Mesendoderm (in vitro differentiated cells): ENCODE measurements at places on chromosomes 1 and 21.

DNA sequence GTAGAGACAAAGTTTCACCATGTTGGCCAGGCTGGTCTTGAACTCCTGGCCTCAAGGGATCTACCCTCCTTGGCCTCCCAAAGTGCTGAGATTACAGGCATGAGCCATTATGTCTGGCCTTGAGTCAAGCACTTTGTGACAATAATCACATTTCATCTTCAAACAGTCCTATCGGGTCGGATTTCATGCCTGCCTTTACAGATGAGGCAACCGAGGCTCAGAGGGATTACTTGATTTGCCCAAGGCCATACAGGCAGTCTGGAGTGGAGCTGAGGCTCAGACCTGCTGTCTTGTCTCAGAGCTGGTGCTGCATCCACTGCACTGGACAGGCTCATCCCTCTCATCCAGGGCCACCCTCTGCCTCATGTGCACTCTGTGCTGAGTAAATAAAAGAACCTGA lies 26.6 kb downstream of the FAM151A start:
- no peak for DNase-seq
- H3K27ac ChIP-seq = no peak overlapping the region
- no peak overlapping the region for H3K4me3 ChIP-seq
- no peaks in the 10 kb centered on the region for H3K27me3 ChIP-seq

GRCh38 chr1:161013131-161013487 lies 7.8 kb downstream of the F11R start:
- H3K36me3 ChIP-seq = no peaks in the 10 kb centered on the region
- no peak overlapping the region for H3K27ac ChIP-seq
- H3K4me1 ChIP-seq = peaks cover 12% of the 10 kb centered on the region

- peak; percentile 86 for DNase-seq
- H3K27me3 ChIP-seq = no peaks in the 10 kb centered on the region
These were observed 26.5 kb upstream of the ITLN1 start for GRCh38 chr1:160911441-160911840.

DNA sequence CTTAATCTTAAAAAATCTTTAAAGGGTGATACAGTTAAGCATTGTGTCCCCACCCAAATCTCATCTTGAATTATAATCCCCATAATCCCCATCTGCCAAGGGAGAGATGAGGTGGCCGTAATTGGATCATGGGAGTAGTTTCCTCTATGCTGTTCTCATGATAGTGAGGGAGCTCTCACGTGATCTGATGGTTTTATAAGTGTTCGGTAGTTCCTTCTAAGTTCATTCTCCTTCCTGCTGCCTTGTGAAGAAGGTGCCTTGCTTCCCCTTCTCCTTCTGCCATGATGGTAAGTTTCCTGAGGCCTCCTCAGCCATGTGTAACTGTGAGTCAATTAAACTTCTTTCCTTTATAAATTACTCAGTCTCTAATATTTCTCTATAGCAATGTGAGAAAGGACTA lies 10.7 kb downstream of the DHRS3 start:
- no peak overlapping the region for H3K27ac ChIP-seq
- DNase-seq = no peak
- H3K4me3 ChIP-seq = no peak overlapping the region
- H3K36me3 ChIP-seq = no peaks in the 10 kb centered on the region
- H3K4me1 ChIP-seq = no peaks in the 10 kb centered on the region

DNA sequence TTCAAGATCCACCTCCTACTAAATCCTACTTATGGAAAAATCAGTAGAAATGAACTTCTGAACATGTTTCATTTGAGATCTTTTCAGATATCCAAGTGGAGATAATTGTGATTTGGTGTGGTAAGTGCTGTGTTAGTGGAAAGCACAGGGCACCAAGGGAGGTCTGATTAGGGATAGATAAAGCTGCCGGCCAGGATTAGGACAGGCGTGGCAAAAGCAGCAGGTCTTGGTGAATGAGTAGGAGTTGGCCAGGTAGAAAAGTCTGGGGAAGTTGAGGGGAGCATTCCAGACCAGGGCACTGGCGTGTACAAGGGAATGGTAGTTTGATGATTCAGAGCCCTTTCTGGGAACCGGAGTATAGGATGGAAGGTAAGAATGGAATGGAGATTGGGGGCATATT lies 47.8 kb downstream of the AZIN2 start:
- no peaks in the 10 kb centered on the region for H3K36me3 ChIP-seq
- H3K4me1 ChIP-seq = no peaks in the 10 kb centered on the region
- no peak overlapping the region for H3K27ac ChIP-seq
- H3K4me3 ChIP-seq = no peak overlapping the region
- H3K27me3 ChIP-seq = no peaks in the 10 kb centered on the region

DNA sequence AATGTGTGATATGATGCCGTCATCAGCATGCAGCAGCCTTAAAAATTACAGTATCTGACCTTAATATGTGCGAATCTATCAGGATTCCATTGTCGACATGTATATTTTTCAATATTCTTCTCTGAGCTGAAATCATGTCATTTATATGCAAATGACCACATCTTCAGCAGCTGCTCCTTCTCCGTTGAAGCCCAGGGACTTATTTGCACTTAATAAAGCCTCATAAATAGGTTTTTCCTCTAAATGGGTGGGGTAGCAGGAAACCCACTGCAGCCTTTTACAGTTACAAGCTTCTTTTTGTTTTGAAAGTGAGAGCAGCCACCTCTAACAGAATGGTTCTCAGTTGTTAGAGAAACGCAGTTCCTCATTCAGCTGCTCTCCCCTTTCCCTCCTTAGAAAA lies 178.8 kb upstream of the ZNF644 start:
- no peaks in the 10 kb centered on the region for H3K27me3 ChIP-seq
- no peaks in the 10 kb centered on the region for H3K36me3 ChIP-seq
- no peak overlapping the region for H3K27ac ChIP-seq
- H3K4me1 ChIP-seq = no peaks in the 10 kb centered on the region
- H3K4me3 ChIP-seq = no peak overlapping the region

- no peaks in the 10 kb centered on the region for H3K27me3 ChIP-seq
- no peak overlapping the region for H3K27ac ChIP-seq
- H3K4me3 ChIP-seq = no peak overlapping the region
- no peak for DNase-seq
These were observed 45.8 kb downstream of the TENT5C start for GRCh38 chr1:117651616-117652015.

- no peak overlapping the region for H3K4me3 ChIP-seq
- H3K4me1 ChIP-seq = no peaks in the 10 kb centered on the region
- H3K36me3 ChIP-seq = no peaks in the 10 kb centered on the region
- DNase-seq = no peak
- H3K27ac ChIP-seq = no peak overlapping the region
These were observed 40.8 kb upstream of the LRRC3 start for GRCh38 chr21:44414291-44415072.

GRCh38 chr1:50742523-50742922 lies 217.5 kb downstream of the FAF1 start:
- H3K4me1 ChIP-seq = no peaks in the 10 kb centered on the region
- no peak overlapping the region for H3K4me3 ChIP-seq
- no peaks in the 10 kb centered on the region for H3K27me3 ChIP-seq
- H3K36me3 ChIP-seq = no peaks in the 10 kb centered on the region
- DNase-seq = no peak

- H3K4me1 ChIP-seq = no peaks in the 10 kb centered on the region
- no peak overlapping the region for H3K4me3 ChIP-seq
- H3K27ac ChIP-seq = no peak overlapping the region
- no peaks in the 10 kb centered on the region for H3K36me3 ChIP-seq
- no peak for DNase-seq
- no peaks in the 10 kb centered on the region for H3K27me3 ChIP-seq
These were observed 338.6 kb downstream of the TBX15 start for GRCh38 chr1:118649369-118650106.

DNA sequence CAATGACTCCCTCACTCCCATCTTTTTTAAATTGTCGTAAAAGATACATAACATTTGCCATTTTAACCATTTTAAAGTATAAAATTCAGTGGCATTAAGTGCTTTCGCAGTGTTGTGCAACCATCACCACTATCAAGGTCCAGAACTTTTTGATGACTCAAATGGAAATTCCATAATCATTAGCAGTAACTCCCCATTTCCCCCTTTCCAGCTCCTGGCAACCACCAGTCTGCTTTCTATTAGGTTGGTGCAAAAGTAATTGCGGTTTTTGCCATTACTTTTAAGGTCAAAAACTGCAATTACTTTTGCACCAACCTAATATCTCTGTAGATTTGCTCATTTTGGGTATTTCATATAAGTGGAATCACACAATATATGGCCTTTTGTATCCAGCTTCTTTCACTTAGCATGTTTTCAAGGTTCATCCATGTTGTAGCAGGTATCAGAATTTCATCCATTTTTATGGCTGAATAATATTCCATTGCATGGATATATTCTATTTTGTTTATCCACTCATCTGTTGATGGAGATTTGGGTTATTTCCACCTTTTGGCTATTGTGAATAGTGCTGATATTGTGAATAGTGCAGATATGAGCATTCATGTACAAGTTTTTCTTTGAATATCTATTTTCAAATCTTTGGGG lies 159.7 kb downstream of the HIVEP3 start:
- no peaks in the 10 kb centered on the region for H3K36me3 ChIP-seq
- no peaks in the 10 kb centered on the region for H3K27me3 ChIP-seq
- no peak for DNase-seq
- no peak overlapping the region for H3K4me3 ChIP-seq
- no peak overlapping the region for H3K27ac ChIP-seq

DNA sequence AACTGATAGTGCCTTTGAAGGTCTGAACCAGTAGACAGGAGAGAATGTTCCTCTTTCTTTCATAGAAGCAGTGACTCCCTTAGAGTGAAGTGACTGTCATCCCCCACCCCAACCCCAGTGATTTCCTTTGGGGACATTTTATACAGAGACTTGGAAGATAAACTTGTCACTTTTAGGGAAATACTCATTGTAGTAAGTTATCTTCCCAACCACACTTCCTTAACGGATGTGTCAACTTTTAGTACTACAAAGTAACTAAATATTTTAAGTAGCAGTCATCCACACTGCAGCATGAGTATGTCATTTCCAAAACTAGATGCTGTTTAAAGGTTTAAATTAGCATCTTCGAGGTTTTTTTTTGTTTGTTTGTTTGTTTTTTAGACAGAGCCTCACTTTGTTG lies 13.7 kb downstream of the LRRC8B start:
- no peak overlapping the region for H3K27ac ChIP-seq
- no peak for DNase-seq
- H3K4me1 ChIP-seq = peaks cover under 1% of the 10 kb centered on the region
- no peaks in the 10 kb centered on the region for H3K27me3 ChIP-seq
- no peak overlapping the region for H3K4me3 ChIP-seq

DNA sequence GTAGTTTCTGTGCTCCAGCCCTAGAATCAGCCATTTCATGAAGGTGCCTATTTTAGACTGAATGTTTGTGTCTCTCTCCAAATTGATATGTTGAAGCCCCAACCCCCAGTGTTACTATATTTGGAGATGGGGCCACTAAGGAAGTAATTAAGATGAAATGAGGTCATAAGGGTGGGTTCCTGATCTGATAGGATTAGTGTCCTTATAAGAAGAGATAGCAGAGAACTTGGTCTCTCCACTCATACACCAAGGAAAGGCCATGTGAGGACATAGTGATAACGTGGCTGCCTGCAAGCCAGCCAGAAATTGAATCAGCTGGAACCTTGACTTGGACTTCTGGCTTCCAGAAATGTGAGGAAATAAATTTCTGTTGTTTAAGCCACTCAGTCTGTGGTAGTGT lies 12.3 kb downstream of the RAVER2 start:
- no peaks in the 10 kb centered on the region for H3K36me3 ChIP-seq
- no peak overlapping the region for H3K27ac ChIP-seq
- DNase-seq = no peak

DNA sequence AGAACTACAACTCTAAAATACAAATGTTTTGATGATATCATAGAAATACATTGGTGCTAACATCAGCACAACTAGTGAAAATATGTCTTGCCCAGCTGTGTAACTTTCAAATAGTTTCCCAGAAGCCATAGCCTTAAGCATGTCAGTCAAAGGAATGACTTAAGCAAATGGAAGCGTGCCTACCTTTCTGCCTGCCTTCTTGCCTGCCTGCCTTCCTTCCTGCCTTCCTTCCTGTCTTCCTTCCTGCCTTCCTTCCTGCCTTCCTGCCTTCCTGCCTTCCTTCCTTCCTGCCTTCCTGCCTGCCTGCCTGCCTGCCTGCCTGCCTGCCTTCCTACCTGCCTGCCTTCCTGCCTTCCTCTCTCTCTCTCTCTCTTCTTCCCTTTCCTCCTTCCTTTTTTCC lies 104.0 kb downstream of the PBX1 start:
- no peaks in the 10 kb centered on the region for H3K36me3 ChIP-seq
- no peak for DNase-seq
- H3K4me3 ChIP-seq = no peak overlapping the region
- no peak overlapping the region for H3K27ac ChIP-seq

GRCh38 chr21:46187814-46188213 lies 3.6 kb upstream of the SPATC1L start:
- peaks cover 12% of the 10 kb centered on the region for H3K36me3 ChIP-seq
- peaks cover 2% of the 10 kb centered on the region for H3K4me1 ChIP-seq

- no peaks in the 10 kb centered on the region for H3K27me3 ChIP-seq
- no peak for DNase-seq
- no peaks in the 10 kb centered on the region for H3K4me1 ChIP-seq
- no peak overlapping the region for H3K4me3 ChIP-seq
- H3K27ac ChIP-seq = no peak overlapping the region
These were observed 10.8 kb upstream of the ASCL5 start for GRCh38 chr1:201137579-201138310.

DNA sequence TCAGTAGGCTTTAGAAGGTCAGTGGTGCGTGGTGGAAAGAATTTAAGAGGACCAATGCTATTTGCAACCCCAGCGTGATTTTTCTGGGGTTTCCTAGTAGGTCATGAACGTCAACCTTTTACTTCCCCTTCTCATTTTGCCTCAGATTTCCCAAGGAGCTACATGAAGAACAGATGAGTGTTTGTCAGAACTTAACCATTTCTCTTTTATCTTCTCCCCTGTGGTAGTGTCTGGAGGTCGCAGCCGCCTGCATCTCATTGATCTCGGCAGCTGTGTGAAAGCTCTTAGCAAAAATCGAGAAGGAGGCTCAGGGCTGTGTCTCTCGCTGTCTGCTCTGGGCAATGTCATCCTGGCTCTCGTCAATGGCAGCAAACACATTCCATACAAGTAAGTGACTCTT lies 491.1 kb downstream of the KIF26B start:
- no peak overlapping the region for H3K4me3 ChIP-seq
- H3K27ac ChIP-seq = no peak overlapping the region
- no peaks in the 10 kb centered on the region for H3K36me3 ChIP-seq
- no peaks in the 10 kb centered on the region for H3K4me1 ChIP-seq

GRCh38 chr1:151611288-151611790 lies 511 bp upstream of the SNX27 start:
- no peaks in the 10 kb centered on the region for H3K36me3 ChIP-seq
- no peak overlapping the region for H3K27ac ChIP-seq
- H3K4me3 ChIP-seq = no peak overlapping the region

GRCh38 chr1:197638316-197638715 lies 137.0 kb downstream of the DENND1B start:
- no peaks in the 10 kb centered on the region for H3K27me3 ChIP-seq
- no peaks in the 10 kb centered on the region for H3K36me3 ChIP-seq
- H3K4me1 ChIP-seq = no peaks in the 10 kb centered on the region
- no peak overlapping the region for H3K4me3 ChIP-seq
- DNase-seq = no peak

GRCh38 chr1:199282751-199283305 lies 644.0 kb downstream of the PTPRC start:
- no peaks in the 10 kb centered on the region for H3K27me3 ChIP-seq
- DNase-seq = no peak
- H3K4me3 ChIP-seq = no peak overlapping the region
- no peaks in the 10 kb centered on the region for H3K4me1 ChIP-seq
- no peaks in the 10 kb centered on the region for H3K36me3 ChIP-seq

GRCh38 chr1:170864238-170864637 lies 71.1 kb upstream of the MROH9 start:
- no peaks in the 10 kb centered on the region for H3K27me3 ChIP-seq
- no peak overlapping the region for H3K27ac ChIP-seq
- no peaks in the 10 kb centered on the region for H3K36me3 ChIP-seq
- H3K4me1 ChIP-seq = no peaks in the 10 kb centered on the region
- H3K4me3 ChIP-seq = no peak overlapping the region

- no peaks in the 10 kb centered on the region for H3K4me1 ChIP-seq
- no peaks in the 10 kb centered on the region for H3K36me3 ChIP-seq
- no peak for DNase-seq
- H3K4me3 ChIP-seq = no peak overlapping the region
These were observed 722.2 kb downstream of the RWDD3 start for GRCh38 chr1:95956215-95956614.
